Bladder microvascular endothelial cell (primary cell): ENCODE measurements at places on chromosomes 1 and 21. TPM values are rescaled to one million over a fixed set of nuclear protein-coding genes. Genes with fewer than 3 reads are reported as not detected.

Gene CCDC27
- total RNA-seq, result not detected in 2 replicates

Gene FCRL4
- not detected in 2 replicates for total RNA-seq

Gene DTL
- 10.0 and 11.6 TPM in 2 replicates for total RNA-seq

Gene PKP1
- total RNA-seq, result 0.16 and 1.3 TPM in 2 replicates

Gene OR2L3
- not detected in 2 replicates for total RNA-seq

Gene PLK3
- total RNA-seq, result 13.8 and 36.3 TPM in 2 replicates

Gene OR2AK2
- total RNA-seq, result not detected in 2 replicates

Gene LRRN2
- total RNA-seq, result 0.19 TPM in 1 of 2 replicates, not detected in the other

Gene SLC9C2
- under 0.01 TPM in 1 of 2 replicates, not detected in the other for total RNA-seq

Gene OR6N1
- total RNA-seq, result not detected in 2 replicates

Gene AMPD1
- not detected in 2 replicates for total RNA-seq

Gene CRB1
- under 0.01 TPM in 1 of 2 replicates, not detected in the other for total RNA-seq

Gene SPRR3
- not detected in 2 replicates for total RNA-seq

Gene ATP13A2
- total RNA-seq, result 51.5 and 152 TPM in 2 replicates

Gene TRAF5
- 7.9 and 25.0 TPM in 2 replicates for total RNA-seq

Gene DMRTA2
- total RNA-seq, result 0.06 TPM in 1 of 2 replicates, not detected in the other

Gene DNAJC6
- 4.2 and 14.5 TPM in 2 replicates for total RNA-seq

Gene LINGO4
- total RNA-seq, result not detected in 2 replicates

Gene CD1D
- under 0.01 TPM in 1 of 2 replicates, not detected in the other for total RNA-seq

Gene LORICRIN
- total RNA-seq, result not detected in 2 replicates

Gene LYPD8
- not detected in 2 replicates for total RNA-seq

Gene SPRR2B
- total RNA-seq, result not detected in 2 replicates

Gene SRRM1
- 14.6 and 32.4 TPM in 2 replicates for total RNA-seq

Gene GCSAML
- under 0.01 TPM in 1 of 2 replicates, not detected in the other for total RNA-seq

Gene RSBN1
- total RNA-seq, result 4.7 and 26.7 TPM in 2 replicates

Gene PGLYRP3
- 0.16 TPM in 1 of 2 replicates, not detected in the other for total RNA-seq

Gene DMBX1
- total RNA-seq, result not detected in 2 replicates

Gene TNNI3K
- total RNA-seq, result not detected in 2 replicates

Gene KCNJ9
- total RNA-seq, result not detected in 2 replicates
